ENCODE measurements at places on chromosomes 1 and 21. TPM values are rescaled to one million over a fixed set of nuclear protein-coding genes. Genes with fewer than 3 reads are reported as not detected.
A peak's percentile ranks its signal among the peaks of the same experiment; 100 is the strongest.

DNA sequence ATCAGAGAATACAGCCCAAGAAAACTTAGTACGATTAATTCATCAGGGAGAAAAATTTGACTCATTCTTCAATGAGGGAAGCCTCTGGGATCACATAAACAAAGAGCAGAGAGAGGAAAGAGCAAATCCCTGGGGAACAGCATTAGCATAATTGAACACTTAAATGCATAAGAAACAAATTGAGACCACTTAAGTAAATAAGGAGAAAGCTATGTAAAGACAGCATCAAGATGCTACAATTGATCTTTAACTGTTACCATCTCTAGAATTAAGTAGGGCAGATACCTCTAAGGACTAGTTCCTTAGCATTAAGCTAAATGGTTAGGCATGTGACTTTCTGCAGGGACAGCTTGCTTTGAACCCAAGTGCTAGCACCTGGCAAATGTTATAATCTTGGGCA is 265.1 kb upstream of the NEGR1 start:
- no peaks in the 10 kb centered on the region for H3K27me3 ChIP-seq
- H3K4me1 ChIP-seq: no peaks in the 10 kb centered on the region
- H3K4me3 ChIP-seq: no peak overlapping the region
- DNase-seq: no peak
- H3K36me3 ChIP-seq: no peaks in the 10 kb centered on the region

DNA sequence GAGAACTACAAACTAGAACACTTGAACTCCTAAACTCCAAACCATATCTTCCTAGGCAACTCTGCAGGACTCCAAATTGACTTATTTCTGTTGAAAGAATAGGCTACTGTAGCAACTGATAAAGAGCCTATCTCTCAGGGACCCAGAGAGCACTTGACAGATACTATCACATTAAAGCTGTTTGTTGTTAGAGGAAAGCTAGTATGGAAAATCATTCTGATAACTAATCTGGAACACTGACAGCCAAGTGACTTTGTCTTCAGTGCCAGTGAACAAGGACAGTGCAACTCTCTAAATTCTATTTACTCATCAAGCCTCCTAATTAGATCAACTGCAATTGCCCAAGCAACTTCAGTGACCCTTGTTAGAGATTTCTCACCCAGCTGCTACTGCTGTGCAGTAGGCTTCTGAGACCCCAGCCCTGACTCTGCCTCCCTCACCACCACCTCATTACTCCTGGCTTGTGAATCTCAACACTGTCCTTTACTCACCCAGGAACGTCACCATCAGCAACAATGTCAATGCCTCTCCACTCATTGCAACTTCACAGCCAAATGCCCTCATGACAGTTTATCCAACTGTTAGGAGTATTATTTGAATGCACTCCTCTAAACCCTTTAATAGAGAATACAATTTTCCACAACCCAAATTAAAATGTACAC is 7.4 kb upstream of the RGS13 start:
- H3K4me1 ChIP-seq: no peaks in the 10 kb centered on the region
- peaks cover 4% of the 10 kb centered on the region for H3K27me3 ChIP-seq
- H3K36me3 ChIP-seq: no peaks in the 10 kb centered on the region

DNA sequence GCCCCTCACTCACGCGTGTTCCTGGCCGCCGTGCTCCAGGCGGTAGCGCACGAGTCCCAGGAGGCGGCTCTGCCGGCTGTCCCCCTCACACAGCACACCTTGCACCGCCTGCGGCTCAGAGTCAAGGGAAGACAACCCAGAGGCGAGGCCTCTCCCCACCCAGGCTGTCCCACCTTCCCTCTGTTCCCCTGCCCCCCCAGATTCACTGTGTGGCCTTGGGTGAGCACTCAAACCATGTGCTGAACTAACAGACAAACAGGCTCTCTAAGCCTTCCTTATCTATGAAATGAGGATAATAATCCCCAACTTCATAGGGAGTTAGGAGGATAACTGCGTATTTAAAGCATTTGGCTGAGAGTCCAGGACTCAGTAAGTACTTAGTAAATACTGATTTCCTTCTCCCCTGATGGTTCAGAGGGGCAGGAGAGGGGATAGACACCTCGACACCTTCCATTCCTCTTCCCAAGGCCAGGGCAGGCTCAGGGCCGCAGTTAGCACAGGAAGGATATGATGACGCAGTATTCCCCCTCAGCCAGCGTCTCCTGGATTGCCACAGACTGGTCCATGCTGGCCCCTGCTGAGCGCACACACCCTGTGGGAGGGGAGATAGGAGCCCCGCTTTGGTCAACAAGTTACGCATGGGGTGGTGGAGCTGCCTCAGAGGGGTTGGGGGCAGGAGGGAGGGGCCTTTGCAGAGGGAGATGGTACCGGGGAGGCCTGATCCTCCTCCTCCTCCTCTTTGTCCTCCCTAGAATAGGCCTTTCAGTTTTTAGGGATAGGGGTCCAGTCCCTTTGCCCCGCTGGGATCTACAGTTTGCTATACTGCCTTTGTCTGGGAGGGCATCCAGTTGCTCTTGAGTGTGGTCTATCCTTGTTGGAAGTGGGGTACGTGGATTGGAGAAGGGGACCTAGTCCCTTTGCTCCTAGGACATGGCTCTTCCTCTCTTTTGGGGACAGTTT is 830 bp downstream of the INPP5B start:
- no peaks in the 10 kb centered on the region for H3K27me3 ChIP-seq
- H3K36me3 ChIP-seq: no peaks in the 10 kb centered on the region
- DNase-seq: no peak
- peaks cover 20% of the 10 kb centered on the region for H3K4me1 ChIP-seq

GRCh38 chr1:207140536-207140935 is 36.5 kb downstream of the C4BPA start:
- H3K27ac ChIP-seq: no peak overlapping the region
- H3K36me3 ChIP-seq: no peaks in the 10 kb centered on the region

- no peak overlapping the region for H3K27ac ChIP-seq
- H3K27me3 ChIP-seq: no peaks in the 10 kb centered on the region
- no peaks in the 10 kb centered on the region for H3K4me1 ChIP-seq
- H3K4me3 ChIP-seq: no peak overlapping the region
Measured at GRCh38 chr1:195740862-195741261, 867.4 kb downstream of the KCNT2 start.

DNA sequence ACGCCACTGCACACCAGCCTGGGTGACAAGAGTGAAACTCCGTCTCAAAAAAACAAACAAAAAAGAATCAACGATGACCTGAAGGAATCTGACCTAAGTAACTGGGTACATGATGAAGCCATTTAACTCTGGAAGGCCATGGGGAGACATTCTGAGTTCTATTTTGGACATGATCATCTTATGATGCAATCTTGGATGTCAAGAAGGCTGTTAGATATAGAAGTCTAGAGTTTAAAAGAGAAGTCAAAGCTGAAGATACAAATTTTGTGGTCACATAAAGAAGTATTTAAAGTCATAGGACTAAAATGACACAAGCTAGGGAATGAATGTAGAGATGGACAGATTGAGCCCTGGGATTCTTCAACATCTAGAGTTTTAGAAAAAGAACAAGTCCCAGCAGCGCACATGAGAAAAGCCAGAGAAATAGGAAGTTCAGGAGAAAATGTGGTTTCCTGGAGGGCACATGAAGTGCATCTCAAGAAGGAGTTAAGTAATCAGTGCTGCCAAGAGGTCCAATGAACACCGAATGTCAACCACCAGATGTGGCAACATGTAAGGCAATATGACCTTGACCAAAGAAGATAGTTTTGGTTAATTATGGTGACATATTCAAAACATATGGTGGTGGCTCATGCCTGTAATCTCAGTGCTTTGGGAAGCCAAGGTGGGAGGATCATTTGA is 26.8 kb downstream of the ELK4 start:
- DNase-seq: no peak
- H3K36me3 ChIP-seq: peaks cover 31% of the 10 kb centered on the region
- no peak overlapping the region for H3K4me3 ChIP-seq
- H3K4me1 ChIP-seq: no peaks in the 10 kb centered on the region
- no peaks in the 10 kb centered on the region for H3K27me3 ChIP-seq
- H3K27ac ChIP-seq: no peak overlapping the region

DNA sequence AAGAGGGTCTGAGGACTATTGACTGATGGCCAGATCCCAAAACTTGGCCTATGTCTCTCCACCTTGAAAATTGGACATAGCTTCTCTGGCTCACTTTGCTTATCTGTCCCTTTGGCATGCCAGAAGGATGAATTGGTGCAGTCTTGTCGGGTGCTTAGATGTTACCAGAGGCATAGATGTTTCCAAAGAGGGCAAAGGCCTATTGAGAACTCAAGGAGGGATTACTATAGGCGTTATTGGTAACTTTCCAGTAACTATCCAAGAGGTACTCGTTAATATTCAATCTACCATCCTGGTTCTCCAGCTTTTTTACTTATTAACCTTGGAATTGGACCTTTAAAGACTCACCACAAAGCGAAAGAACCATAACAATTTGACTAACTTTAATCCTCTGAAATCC is 368.3 kb upstream of the ESRRG start:
- H3K4me1 ChIP-seq: peaks cover 3% of the 10 kb centered on the region
- peaks cover 8% of the 10 kb centered on the region for H3K27me3 ChIP-seq
- no peak overlapping the region for H3K4me3 ChIP-seq
- H3K36me3 ChIP-seq: no peaks in the 10 kb centered on the region
- no peak for DNase-seq

- no peaks in the 10 kb centered on the region for H3K27me3 ChIP-seq
- no peak for DNase-seq
- H3K27ac ChIP-seq: no peak overlapping the region
- H3K36me3 ChIP-seq: no peaks in the 10 kb centered on the region
Measured at GRCh38 chr1:208544053-208544452, 299.9 kb upstream of the PLXNA2 start.

- no peak overlapping the region for H3K27ac ChIP-seq
- H3K27me3 ChIP-seq: no peaks in the 10 kb centered on the region
- no peak for DNase-seq
- H3K4me1 ChIP-seq: peaks cover 5% of the 10 kb centered on the region
Measured at GRCh38 chr1:9263276-9263855, 28.8 kb downstream of the H6PD start.

- H3K36me3 ChIP-seq: no peaks in the 10 kb centered on the region
- H3K4me3 ChIP-seq: no peak overlapping the region
- peaks cover 20% of the 10 kb centered on the region for H3K27me3 ChIP-seq
- no peak for DNase-seq
- no peak overlapping the region for H3K27ac ChIP-seq
Measured at GRCh38 chr1:94693029-94693428, 127.1 kb upstream of the SLC44A3 start.

- peak overlapping the region; percentile 95 for H3K27ac ChIP-seq
- peaks cover 100% of the 10 kb centered on the region for H3K4me1 ChIP-seq
- peaks cover 38% of the 10 kb centered on the region for H3K36me3 ChIP-seq
- no peak for DNase-seq
Measured at GRCh38 chr1:30748098-30748698, 9.4 kb downstream of the LAPTM5 start.

DNA sequence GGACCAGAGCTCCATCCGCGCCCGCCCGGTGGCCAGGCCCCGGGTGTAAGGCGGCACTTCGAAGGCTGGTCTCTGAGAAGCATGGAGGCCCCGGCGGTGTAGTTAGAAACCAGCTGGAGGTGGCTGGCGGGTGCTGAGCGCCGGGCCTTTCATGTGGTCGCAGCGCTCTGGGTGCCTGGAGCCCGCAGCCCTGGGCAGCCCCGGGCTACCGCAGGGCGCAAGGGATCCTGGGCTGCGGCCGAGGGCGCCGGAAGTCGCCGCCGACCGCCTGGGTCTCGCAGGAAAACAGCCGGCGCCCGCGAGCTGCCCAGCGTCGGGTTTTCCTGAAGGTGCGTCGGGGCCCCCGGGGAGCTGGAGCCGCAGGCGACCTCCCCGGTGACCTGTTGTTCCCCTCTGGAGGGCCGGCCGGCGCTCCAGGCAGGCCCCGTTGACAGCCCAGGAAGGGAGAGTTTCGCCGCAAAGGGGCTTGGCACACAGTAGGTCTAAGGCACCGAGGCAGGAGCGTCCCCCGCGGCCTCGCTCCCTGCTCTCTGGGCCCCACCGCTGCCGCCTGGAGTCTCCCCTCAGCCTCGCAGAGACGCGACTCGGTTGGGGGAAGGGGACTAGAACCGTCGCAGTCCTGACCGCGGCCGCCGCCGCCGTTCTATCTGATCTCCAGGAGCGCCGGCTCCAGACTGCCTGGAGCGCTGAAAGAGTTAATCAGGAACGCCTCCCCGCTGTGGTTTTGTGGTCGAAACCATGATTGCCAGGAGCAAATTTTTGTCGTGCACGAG is 2.7 kb downstream of the GRHL3 start:
- DNase-seq: peak; percentile 68
- H3K27ac ChIP-seq: no peak overlapping the region
- H3K27me3 ChIP-seq: peaks cover 54% of the 10 kb centered on the region
- peak overlapping the region; percentile 39 for H3K4me3 ChIP-seq

- H3K4me3 ChIP-seq: no peak overlapping the region
- H3K36me3 ChIP-seq: no peaks in the 10 kb centered on the region
- no peaks in the 10 kb centered on the region for H3K4me1 ChIP-seq
- H3K27ac ChIP-seq: no peak overlapping the region
Measured at GRCh38 chr1:238239343-238239742, 348.6 kb upstream of the ZP4 start.

DNA sequence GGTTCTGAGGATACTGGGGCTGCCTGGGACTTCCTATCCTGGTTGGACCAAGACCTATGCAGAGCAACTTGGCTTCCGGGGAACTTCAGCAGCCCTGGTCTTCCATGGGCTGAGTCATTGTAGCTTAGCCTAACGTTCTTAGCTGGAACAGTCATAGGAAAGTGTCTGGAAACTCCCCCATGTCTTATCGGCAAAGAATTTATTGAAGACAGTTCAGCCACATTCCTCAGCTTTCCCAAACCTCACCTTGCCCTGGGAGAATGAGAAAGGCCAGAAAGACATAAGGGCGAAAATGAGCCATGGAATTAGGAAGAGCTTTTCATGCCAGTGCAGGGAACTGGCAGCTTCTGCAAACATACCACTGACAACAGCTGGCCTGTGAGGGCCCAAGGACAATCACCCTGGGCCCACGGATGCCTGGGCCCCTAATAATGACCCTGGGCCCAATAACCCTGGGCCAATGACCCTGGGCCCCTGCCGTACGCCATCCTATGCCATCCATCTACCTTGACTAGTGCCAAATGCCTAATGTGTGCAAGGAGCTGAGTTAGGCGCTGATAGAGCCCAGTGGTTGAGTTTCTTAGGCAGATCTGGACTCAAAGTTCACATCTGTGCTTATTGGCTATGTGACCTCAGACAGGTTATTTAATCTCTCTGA is 114.4 kb upstream of the GADD45A start:
- no peak overlapping the region for H3K27ac ChIP-seq
- H3K4me1 ChIP-seq: no peaks in the 10 kb centered on the region
- no peaks in the 10 kb centered on the region for H3K36me3 ChIP-seq
- H3K27me3 ChIP-seq: no peaks in the 10 kb centered on the region
- H3K4me3 ChIP-seq: no peak overlapping the region

DNA sequence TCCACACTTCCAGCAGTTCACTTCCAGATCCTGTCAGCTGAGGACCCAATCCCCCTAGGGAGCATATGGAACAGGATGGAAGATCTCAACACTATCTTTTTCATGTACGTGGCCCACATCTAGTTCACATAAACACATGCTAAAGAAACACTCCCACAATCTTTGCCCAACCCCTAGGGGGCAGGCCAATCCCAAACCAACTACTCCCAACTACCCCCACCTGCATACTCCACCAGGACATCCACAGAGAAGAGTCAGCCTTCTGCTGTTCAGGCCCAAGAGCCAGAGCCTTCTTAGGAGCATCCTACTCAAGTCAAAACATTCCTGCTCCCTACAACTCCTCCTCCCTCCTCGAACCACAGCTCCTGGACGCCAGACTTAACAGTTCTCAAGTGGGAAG is 5.6 kb upstream of the SLC5A9 start:
- H3K4me3 ChIP-seq: no peak overlapping the region
- H3K4me1 ChIP-seq: peaks cover 3% of the 10 kb centered on the region
- no peaks in the 10 kb centered on the region for H3K27me3 ChIP-seq
- no peak overlapping the region for H3K27ac ChIP-seq
- DNase-seq: no peak
- no peaks in the 10 kb centered on the region for H3K36me3 ChIP-seq

CYP4X1 gene
- not detected for total RNA-seq

ELAPOR1 gene
- total RNA-seq: 6.3 TPM

MXRA8 gene
- not detected for total RNA-seq

TMPRSS3 gene
- not detected for total RNA-seq

P3H1 gene
- total RNA-seq: 37.9 TPM

PPP1R15B gene
- total RNA-seq: 236 TPM

Data from natural killer cell (primary cell).